Kidney (tissue), 22 donors: ENCODE measurements at places on chromosomes 4 and X.

DNA sequence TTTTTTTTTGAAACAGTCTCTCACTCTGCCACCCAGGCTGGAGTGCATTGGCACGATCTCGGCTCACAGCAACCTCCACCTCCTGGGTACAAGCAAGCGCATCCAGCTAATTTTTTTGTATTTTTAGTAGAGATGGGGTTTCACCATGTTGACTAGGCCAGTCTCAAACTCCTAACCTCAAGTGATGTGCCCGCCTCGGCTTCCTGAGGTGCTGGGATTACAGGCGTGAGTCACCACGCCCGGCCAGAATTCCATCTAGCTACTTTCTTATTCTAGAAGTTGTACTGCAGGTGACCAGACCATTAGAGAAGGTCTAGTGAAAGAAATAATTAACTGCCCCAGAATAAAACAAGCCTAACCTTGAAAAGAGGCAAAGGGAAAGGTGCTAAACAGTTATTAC is 2.3 kb downstream of the LRBA start:
- peak; percentile 39 for DNase-seq

DNA sequence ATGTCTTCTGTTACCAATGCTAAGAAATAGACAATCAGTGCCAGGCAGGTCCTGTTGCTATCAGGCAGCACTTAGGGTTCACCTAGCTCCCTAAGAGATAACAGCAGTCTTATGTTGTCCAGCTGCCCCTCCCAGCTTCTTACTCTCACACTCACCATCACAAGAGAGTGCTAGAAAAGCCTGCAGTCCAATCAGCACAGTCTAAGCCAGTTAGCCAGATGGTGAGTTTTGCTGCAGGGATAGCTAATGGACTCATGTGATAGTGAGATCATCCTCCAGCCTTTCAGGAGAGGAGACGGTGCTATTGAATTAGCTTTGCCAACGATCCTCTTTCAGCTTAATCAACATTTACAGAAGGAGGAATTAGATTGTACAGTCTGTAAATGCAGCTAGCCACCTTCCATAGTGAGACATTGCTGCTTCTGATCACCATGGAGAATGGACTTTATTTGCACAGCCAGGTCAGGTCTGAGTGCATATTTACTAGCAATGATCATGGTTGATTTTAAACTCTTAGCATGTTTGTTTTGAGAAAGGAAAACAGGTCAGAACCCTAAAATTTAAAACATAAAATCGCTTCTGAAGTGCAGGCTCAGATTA is 438.3 kb downstream of the CENPC start:
- no peak for DNase-seq

- DNase-seq = no peak
Observed at GRCh38 chr4:119124352-119124751, 11.3 kb upstream of the MYOZ2 start.

GRCh38 chrX:13093529-13094140 is 49.2 kb upstream of the FAM9C start:
- no peak for DNase-seq

GRCh38 chrX:76195579-76195978 is 22.7 kb downstream of the PBDC1 start:
- no peak for DNase-seq
